CD4-positive, alpha-beta T cell treated with Interleukin-21 for 1 hour (primary cell): ENCODE measurements at places on chromosomes 12 and 14.

DNA sequence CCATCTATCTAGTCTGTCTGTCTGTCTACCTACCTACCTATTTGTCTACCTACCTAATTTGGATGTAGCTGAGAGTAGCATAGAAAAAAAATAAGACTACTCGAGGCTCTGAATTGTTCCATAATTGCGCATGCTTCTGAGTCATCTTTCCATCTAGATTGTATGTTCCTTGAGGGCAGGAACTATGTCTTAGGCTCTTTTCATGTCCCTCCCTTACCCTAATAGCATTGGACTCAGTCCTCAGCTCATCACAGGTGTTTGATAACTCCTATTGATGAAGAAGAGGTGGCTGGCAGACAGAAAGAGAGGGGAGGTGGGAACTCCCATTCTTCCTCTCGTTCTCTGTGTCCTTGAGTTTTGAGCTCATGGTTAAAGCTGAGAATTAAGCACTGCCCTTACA is 263.7 kb downstream of the TTC6 start:
- DNase-seq = no peak

GRCh38 chr12:11689591-11690186 is 40.2 kb downstream of the ETV6 start:
- DNase-seq = no peak

GRCh38 chr14:38410442-38410841 is 154.5 kb upstream of the CLEC14A start:
- no peak for DNase-seq

DNA sequence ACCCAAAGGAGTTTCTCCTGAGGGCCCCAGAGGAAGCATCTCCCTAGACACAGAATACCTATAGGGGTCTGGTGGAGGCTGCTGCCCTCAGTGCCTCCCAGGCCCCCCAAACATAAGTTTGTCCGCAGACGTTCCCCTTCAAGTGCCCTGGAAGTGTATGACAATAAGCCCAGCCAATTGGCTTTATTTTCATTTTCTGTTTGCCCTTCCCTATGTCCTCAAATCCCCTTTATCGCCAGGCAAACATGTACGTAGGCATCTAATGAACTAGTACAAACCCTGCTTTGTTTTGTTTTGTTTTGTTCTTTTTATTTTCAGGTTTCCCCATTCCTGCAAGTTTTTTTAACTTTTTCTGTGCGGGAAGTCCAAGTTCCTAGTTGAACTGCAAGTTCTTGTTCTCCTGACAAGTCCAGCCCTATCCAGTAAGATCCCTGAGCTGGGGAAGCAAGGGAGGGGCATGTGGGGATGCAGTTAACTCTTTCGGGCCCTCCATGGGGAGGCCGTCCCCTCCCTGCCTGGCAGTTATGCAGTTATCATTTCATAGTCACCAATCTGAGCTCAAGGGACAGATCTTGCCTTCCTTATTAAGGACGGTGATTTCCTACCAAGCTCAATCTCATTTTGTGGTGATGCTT is 141.9 kb downstream of the KCNA5 start:
- no peak for DNase-seq

- no peak for DNase-seq
Measured at GRCh38 chr12:93348575-93349435, 28.9 kb upstream of the NUDT4 start.

DNA sequence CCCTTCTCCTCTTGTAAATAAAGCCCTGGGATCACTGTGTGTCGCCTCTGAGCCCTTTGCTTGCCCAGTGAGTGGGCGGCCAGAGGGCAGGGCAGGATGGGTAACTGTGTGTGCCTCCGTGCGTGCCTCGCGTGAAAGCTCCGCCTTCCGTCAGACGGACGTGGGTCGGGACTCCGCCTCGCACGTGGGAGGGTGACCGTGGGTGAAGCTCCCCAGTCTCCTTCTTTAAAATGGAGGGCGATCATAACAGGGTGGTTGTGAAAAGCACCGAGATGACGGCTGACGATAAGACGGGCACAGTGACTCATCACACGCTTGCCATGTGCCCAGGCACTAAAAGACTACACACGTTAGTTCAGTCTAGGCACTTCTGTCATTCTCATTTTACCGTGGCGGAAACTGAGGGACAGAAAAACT is 9.2 kb downstream of the PHB2 start:
- DNase-seq = peak; percentile 94

DNA sequence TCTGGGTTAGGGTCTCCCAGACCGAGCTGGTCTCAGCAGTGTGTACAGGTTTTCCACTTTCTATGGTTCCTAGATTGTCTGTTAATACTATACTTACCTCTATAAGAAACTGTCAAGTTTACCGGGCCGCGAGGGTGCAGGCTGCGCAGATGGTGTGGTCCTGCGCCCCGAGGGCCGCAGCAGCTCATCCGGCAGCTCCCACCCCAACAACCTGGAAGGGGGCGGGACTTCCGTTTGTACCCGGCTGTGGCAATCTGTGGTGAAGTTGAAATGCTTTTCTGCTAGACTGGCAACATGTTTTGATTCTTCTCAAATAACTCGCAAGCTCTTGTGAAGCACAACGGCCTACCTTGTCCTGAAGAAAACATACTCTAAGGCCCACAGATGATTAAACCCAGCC is at the start of gene CLEC9A:
CLEC9A (plus strand) TSS at position 237 of the 400 bp plus-strand sequence. CDS start 22,006 bp downstream, outside the sequence.
- DNase-seq = no peak

DNA sequence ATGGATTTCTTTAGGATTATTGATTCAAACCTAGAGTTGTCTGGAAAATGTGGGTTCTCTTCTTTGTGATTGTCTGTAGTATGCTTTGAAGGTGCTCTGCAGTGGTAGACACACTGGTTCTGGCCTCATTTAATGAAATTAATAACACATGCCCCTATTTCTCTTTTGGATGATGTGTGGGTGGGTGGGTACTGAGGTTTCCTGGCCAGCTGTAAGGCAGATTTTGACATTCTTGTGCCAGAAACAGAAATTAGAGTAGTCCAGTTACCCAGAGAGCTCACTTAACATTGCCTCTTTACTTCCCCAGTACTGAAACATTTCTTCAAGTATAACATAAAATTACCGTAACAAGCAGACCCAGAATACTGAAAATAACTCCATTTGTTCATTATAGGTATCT is 14.4 kb downstream of the TSFM start:
- DNase-seq = no peak

DNA sequence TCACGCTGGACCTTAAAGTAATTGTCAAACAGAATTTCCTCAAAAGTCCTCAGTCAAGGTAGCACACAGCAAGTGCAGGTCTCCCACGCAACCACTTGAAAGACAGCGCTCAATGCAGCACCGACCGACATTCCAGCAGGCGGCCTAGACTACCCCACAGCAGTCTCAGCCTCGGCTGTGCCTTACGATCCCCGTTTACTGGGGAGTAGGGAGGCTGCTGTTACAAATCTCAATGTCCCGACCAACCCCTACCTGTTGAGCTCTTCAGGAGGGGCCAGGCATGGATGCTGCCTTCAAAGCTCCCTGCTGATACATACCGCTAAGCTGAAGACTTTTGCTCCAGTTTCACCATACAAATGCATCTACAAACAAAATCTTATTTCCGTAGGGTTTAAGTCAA is 21.8 kb downstream of the VPS37B start:
- peak; percentile 47 for DNase-seq

- DNase-seq = no peak
Measured at GRCh38 chr14:31283578-31284252, 76.1 kb upstream of the HECTD1 start.

DNA sequence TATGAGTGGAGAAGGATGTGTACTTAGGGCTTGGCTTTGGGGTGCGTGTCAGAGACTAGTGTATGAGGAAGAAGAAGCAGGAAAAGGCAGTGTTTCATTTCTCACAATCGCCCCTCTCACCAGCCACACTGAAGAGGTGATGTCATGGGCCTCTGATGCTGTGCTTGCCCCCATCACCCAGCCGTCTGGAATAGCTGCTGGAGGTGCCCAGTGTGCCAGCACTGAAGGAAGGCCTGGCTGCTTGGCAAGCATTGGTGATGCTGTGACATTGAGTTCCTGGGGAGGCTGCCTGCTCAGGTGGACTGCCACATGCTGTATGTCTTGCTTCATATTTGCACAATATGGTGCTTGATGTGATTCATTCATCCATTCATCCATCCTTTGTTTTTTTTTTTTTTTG is 56.2 kb downstream of the CRADD start:
- no peak for DNase-seq

GRCh38 chr12:30484658-30485057 is 211.0 kb downstream of the IPO8 start:
- DNase-seq = no peak

DNA sequence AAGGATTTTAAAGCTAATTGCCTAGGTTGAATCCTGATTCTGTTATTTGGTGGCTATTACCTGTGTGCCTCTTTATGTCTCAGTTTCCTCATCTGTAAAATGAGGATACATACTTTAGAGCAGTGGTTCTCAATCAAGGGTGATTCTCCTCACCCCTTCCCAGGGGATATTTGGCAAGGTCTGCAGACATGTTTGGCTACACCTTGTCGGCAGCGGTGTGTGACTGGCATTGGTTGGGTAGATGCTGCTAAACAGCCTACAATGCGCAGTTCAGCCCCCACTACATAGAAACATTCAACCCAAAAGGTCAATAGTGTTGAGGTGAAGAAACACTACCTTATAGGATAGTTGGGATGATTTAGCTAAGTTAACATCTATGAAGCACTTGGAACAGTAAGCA is 23.4 kb downstream of the LDHB start:
- DNase-seq = no peak

DNA sequence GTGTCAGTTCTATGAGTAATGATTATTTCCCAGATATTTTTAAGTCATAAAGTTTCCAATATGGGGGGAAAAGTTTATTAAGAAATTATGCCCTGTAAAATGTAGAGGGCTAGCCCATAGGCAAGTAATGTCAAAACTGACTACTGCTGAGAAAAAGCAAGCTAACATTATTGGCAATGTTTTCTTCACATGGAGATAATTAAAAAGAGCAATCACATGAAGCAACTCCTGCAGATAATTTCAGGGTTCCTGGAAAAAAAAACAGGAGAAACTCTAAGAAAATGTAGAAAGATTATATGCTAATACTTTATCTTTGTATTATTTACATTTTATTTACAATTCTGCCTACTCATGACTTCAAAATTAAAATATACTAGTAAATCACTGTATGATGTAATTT is 39.8 kb downstream of the PPP1R12A start:
- no peak for DNase-seq

- no peak for DNase-seq
Measured at GRCh38 chr12:118429688-118430383, 53.5 kb downstream of the SUDS3 start.

GRCh38 chr14:100861188-100861936 is 35.4 kb downstream of the MEG3 start:
- DNase-seq = no peak

DNA sequence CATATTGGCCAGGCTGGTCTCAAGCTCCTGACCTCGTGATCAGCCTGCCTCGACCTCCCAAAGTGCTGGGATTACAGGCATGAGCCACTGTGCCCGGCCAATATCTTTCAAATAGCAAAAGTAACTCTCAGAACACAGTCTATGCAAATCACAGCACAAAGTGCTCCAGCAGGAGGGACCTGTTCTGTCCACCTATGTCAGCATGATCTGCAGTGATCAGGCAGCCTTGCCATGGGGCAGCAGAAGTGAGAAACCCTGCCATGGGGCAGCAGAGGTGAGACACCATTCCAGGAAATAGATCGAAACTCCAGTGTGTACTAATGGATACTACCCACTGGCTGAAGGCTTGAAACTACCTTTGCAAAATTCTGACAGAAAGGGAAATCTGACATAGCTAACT is 78.5 kb upstream of the EIF5 start:
- no peak for DNase-seq

DNA sequence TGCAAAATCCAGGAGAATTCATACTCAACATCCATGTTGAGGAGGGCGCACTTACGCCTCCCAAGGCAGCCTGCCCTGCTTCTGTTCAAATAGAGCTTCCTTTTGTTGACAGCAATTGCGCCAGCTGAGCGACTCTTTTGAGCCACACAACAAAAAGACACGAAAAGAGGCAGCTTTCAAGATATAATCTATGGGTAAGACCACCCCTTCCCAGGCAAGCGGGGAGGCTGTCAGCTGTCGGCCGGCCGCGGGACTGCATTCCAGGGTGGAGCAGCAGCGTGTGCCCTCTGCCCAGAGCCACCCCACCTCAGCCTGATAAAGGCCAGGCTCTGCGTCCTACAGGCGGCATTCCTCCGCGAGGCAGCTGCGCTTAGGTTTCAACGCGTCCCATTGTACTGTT is 15.8 kb upstream of the STAB2 start:
- DNase-seq = no peak

GRCh38 chr12:102009796-102010195 is 52.0 kb downstream of the WASHC3 start:
- DNase-seq = no peak

GRCh38 chr12:58363971-58364370 is 422.6 kb downstream of the ATP23 start:
- DNase-seq = no peak

- no peak for DNase-seq
Measured at GRCh38 chr12:12975322-12976077, 23.5 kb upstream of the GPRC5D start.

DNA sequence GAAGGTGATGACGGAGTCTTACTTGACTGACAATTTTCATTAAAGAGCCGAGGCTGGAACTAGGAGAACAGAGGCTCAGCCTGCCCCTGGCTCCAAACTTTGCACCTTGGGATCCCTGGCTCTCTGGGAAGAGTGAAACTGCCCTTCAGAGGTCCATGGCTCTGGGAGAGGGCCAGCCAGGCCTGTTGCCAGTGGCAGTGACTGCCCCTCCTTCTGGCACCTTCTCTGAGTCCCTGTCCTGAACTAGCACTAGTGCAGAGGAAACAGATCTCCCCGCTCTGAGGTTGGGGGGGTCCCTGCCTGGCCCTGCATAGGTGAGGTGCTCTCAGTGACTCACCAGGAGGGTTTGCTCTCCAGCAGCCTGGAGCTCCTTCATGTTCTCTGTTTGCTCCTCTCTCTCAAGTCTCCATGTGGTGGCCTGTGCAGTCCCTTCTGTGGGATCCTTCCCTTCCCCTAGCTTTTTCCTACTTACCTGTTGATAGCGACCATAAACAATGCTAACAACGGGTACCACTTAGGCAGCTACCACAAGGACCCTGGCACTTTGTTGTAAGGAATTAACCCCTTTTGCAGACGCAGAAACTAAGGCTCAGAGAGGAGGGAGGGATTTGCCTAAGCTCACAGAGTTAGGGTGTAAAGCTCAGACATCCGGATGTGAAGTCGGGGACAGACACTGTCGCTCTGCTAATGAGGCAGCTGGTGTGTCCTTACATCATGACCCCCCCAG is 22.4 kb downstream of the FAM222A start:
- no peak for DNase-seq

DNA sequence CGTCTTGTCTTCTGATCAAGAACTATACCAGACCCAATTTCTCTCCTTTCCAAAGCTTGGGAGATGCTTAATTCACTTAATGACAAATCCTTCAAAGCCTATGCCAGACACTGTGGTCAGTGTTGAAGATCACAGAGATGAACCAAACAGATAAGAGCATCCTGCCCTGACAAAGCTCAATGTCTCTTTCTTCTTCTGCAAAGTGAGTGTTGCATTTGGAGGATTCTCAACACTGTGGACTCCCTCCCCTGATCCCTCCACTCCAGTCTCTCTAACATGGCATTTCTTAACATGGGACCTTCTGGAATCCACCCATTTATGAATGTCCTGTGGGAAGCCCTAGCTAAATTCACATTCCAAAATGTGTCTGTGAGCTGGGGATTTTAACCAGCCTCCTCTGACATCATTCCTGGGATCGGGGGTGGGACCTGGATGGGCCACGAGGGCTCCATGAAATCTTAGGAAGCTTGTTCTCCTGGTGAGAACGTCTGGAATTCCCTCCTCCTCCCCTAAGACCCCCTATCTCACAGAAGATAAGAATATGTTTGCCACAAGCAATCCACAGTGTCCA is 20.3 kb downstream of the SYNE3 start:
- DNase-seq = peak; percentile 39

GRCh38 chr12:66552716-66553115 is 126.2 kb downstream of the GRIP1 start:
- DNase-seq = no peak
